ENCODE measurements at places on chromosomes 3 and 15. TPM values are rescaled to one million over a fixed set of nuclear protein-coding genes. Genes with fewer than 3 reads are reported as not detected.

DNA sequence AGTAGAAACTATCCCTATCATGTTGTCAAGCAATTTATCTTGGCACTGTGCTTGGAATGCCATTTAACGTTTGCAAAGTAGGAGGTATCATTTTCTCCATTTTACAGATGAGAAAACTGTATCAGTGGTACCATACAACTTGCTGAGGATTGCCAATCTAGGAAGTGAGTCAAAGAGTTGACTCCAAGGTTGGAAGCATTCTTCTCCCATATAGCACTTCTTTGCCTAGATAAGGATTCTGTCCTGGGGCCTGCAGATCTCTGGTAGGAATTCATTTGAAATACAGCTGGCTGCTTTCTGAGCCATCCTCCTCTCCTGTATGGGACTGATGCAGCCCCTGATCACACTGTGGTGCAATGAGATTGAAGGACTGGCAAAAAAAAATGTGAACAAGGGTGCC, 170.2 kb downstream of the ALDH1A2 start:
- DNase-seq = no peak
- no peaks in the 10 kb centered on the region for H3K36me3 ChIP-seq
- H3K27ac ChIP-seq = no peak overlapping the region
- no peaks in the 10 kb centered on the region for H3K4me1 ChIP-seq
- peaks cover 31% of the 10 kb centered on the region for H3K27me3 ChIP-seq
- H3K4me3 ChIP-seq = no peak overlapping the region

The IL12A gene
- total RNA-seq = 0.31 TPM

DNA sequence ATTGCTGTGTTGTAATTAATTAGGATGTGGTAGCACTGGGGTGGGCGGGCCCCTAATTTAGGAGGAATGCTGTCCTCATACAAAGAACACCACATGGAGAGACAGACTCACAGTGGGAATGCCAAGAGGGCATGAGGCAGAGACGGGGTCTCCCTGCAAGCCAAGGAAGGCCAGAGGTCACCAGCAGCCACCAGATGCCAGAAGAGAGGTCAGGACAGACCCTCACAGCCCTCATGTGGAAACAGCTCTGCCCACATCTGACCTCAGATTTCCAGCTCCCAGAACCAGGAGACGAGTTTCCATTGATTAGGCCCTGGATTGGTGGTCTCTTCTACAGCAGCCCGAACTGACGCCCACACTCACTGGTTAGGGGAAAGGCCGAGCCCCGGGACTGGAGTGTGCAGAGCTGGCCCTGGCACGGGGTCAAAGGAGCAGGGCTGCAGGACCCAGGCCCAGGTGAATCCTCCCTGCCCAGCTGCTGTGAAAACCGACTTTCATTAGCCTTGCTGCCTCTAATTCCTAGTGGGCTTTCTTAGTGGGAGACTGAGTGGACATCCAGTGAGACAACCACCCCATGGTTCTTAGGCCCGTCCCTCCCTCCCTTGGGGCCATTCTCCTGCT, 43.0 kb upstream of the SLC41A3 start:
- peaks cover under 1% of the 10 kb centered on the region for H3K27me3 ChIP-seq
- H3K4me1 ChIP-seq = no peaks in the 10 kb centered on the region
- no peak for DNase-seq
- H3K4me3 ChIP-seq = no peak overlapping the region
- no peak overlapping the region for H3K27ac ChIP-seq
- H3K36me3 ChIP-seq = no peaks in the 10 kb centered on the region

DNA sequence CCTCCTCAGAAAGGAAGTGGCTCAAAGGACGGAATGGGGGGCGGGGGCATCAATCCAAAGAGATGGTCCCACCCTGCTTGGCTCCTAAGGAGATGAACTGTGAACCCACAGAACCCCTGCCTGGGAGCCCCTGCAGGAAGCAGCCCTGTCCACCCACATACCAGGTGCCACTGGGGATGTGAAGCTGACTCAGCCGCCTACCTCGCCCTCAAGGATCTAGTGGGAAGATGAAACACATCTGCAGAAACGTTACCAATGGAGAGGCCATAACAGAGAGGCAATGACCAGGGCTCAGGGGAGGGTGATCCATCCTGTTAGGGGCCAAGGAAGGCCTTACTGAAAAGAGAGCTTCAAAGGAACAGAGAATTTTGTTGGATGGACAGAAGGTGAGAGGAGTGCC, 35.1 kb downstream of the EAF1 start:
- peaks cover 5% of the 10 kb centered on the region for H3K36me3 ChIP-seq
- H3K27me3 ChIP-seq = no peaks in the 10 kb centered on the region
- peaks cover 44% of the 10 kb centered on the region for H3K4me1 ChIP-seq

- no peak overlapping the region for H3K27ac ChIP-seq
- H3K4me3 ChIP-seq = no peak overlapping the region
- H3K27me3 ChIP-seq = peaks cover 43% of the 10 kb centered on the region
Measured at GRCh38 chr15:68552344-68552743, 26.4 kb upstream of the CORO2B start.

GRCh38 chr15:58407778-58408177, 24.0 kb upstream of the LIPC start:
- no peak overlapping the region for H3K4me3 ChIP-seq
- DNase-seq = no peak
- no peaks in the 10 kb centered on the region for H3K36me3 ChIP-seq
- peaks cover 6% of the 10 kb centered on the region for H3K27me3 ChIP-seq
- no peak overlapping the region for H3K27ac ChIP-seq

The ADGRG7 gene
- total RNA-seq = not detected

GRCh38 chr15:42131826-42132806, 24.3 kb downstream of the PLA2G4F start:
- no peak for DNase-seq
- H3K27ac ChIP-seq = no peak overlapping the region
- H3K27me3 ChIP-seq = peaks cover 12% of the 10 kb centered on the region
- no peaks in the 10 kb centered on the region for H3K36me3 ChIP-seq

The ANKUB1 gene
- total RNA-seq = not detected

The PCSK6 gene
- total RNA-seq = 0.95 TPM

The CCDC191 gene
- total RNA-seq = 3.6 TPM

GRCh38 chr15:66599536-66600239, 33.9 kb upstream of the LCTL start:
- no peaks in the 10 kb centered on the region for H3K36me3 ChIP-seq
- DNase-seq = no peak
- H3K27ac ChIP-seq = no peak overlapping the region
- peaks cover 6% of the 10 kb centered on the region for H3K27me3 ChIP-seq
- no peaks in the 10 kb centered on the region for H3K4me1 ChIP-seq
